ENCODE measurements at places on chromosomes 5 and 9. TPM values are rescaled to one million over a fixed set of nuclear protein-coding genes. Genes with fewer than 3 reads are reported as not detected.

The PCDHA1 gene
- not detected for total RNA-seq

The SAPCD2 gene
- total RNA-seq = 5.9 TPM

The TIMD4 gene
- not detected for total RNA-seq

The SVEP1 gene
- 45.2 TPM for total RNA-seq

The FOXD4L5 gene
- total RNA-seq = 0.22 TPM

The REXO4 gene
- 27.0 TPM for total RNA-seq

The NEUROG1 gene
- total RNA-seq = not detected

The STING1 gene
- total RNA-seq = 26.8 TPM

The FAM151B gene
- total RNA-seq = 1.9 TPM

The PCDHGA8 gene
- total RNA-seq = 2.7 TPM

DNA sequence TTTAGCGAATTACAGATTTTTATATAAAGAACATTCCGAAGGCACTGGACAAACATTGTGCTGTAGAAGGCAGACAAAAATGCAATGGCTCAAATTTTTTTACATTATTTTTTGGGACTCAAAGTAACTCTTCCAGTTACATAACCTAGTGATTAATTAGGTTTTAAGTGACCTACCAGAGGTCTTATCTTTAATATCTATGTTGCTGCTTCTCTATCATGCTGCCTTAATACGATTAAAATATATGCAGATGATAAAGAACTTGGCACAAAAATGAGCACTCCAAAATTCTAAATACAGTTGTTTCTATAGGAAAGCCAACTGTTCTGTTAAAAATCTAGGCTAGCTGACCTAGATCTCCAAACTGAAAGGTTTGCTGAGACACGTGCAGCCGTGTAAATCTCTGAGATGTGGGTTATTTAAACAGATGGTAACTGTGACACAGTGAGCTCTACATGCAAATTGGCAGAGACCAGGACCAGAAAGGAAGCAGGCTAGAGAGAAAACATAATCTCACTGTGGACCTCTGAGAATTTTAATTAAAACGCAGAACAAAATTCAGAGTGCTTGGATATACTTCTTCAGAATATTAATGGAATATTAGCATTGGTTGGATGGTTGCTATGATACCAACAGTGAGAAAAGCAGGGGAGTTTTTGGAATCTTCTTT is 56.2 kb downstream of the CAMK4 start:
- no peak for DNase-seq

GRCh38 chr9:5382479-5382878 is 42.8 kb upstream of the RLN1 start:
- no peak for DNase-seq

GRCh38 chr5:172358345-172358744 is 74.8 kb upstream of the UBTD2 start:
- no peak for DNase-seq

DNA sequence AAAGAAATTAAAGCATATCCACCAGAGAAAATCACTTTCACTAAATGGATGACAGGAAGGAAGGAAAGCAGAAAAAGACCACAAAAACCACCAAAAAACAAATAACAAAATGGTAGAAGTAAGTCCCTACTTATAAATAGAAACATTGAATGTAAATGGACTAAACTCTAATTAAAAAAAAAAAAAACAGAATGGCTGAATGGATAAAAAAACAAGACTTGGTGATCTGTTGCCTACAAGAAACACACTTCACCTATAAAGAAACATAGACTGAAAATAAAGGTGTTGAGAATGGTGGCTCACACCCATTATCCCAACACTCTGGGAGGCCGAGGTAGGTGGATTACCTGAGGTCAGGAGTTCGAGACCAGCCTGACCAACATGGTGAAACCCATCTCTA is 122.9 kb downstream of the HMHB1 start:
- no peak for DNase-seq

- DNase-seq = no peak
Measured at GRCh38 chr5:151258201-151258611, 5.2 kb downstream of the GM2A start.

- peak; percentile 38 for DNase-seq
Measured at GRCh38 chr9:137305060-137305797, 3.2 kb upstream of the NRARP start.

- no peak for DNase-seq
Measured at GRCh38 chr5:157193699-157194424, 13.2 kb downstream of the ITK start.

DNA sequence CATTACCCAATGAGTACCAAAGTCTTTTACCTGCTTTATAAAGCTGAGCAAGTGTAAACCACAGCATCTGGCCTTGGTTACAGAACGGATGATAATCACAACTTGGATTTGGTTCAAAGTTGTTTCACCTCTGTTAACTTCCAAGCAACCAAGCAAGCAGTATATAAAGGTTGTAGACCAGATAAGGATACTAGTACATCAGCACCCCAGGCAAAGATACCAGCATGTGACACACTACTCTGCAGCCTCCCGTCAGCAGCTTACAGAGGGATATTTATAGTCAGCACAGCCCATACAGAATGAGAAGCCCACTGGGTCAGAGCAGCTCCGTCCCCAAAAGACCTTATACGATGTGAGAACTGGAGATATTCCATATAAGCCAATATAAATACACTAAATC is 193.3 kb downstream of the SMARCA2 start:
- no peak for DNase-seq

DNA sequence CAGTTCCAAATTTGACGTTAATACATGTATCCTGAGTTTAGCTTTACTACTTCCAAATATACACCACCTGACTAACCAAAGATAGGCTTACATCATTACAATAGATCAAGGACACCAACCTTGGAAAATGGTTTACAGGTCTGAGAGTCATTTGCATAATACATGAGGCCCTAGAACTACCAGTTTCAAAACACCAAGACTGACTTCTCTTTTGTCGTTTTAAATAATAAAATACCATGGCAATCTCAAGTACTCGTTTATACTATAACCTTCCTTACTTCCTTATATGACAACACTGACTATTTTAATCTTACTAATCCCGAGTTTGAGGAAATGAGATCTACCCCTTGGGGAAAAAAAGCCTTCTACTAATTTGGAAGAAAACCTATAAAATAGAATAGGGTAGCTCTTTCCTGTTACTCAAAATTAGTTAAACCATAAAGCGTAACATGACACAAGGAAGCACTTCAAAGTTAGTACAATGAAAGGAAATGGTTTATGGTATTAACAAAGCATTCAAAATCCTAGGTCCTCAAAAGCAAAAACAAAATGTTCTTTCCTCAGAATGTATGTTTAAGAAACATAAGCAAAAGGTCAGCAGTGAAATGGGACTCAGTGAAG is 42.1 kb downstream of the UBQLN1 start:
- DNase-seq = no peak

DNA sequence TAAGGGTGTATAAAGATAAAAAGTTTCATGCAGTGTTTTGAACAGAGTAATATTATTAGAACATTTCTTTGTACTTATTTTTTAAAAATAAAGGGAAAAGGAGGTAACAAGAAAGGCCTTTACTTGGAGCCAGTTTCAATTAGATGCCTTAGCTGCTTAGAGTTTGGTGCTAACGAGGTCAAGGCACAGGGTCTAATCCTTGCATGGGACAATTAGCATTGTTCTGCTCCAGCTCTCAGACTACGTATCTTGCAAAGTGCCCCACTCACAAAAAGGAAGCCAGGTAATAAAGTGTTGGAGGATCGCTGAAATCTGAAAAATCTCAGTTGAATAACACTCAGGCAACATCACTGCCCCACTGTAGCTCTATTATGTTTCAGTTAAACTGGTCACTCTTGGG is 2011.3 kb downstream of the EFNA5 start:
- no peak for DNase-seq

- no peak for DNase-seq
Measured at GRCh38 chr9:104556830-104557634, 11.9 kb upstream of the OR13C8 start.

- DNase-seq = no peak
Measured at GRCh38 chr9:20189871-20190270, 401.0 kb upstream of the SLC24A2 start.

- no peak for DNase-seq
Measured at GRCh38 chr5:51559339-51559738, 176.1 kb downstream of the ISL1 start.

Measured in mesothelial cell of epicardium (in vitro differentiated cells).